ENCODE measurements at places on chromosomes 13 and 19.

GRCh38 chr13:59422646-59423045 lies 741.1 kb downstream of the DIAPH3 start:
- no peak for DNase-seq

DNA sequence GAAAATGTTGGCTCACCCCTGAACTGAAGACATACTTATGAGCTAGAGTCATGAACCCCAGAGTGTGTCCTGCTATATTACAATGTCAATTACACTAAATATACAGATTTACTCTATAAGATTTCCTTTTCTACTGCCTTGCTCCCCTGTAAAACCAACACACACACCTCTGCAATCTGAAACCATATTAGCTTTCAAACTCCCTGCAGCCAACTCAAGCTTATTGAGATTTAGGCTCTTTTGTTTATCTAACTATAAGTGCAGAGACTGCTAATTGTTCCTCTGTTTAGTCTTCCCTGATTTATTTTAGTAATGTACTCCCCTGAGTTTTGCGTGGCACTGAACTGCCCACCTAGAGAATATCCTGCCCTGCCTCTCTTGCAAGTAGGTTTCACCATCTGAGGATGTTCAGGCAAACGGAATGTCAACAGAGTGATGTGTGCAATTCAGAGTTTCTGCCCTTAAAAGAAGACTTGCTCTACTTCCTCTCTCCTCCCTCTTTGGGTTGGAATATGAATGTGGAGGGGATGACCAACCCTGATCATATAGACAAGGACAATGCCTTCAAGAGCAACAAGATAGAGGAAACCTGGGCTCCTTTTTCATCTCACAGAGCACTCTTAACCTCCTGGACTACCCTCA lies 22.3 kb downstream of the FAM216B start:
- no peak for DNase-seq

DNA sequence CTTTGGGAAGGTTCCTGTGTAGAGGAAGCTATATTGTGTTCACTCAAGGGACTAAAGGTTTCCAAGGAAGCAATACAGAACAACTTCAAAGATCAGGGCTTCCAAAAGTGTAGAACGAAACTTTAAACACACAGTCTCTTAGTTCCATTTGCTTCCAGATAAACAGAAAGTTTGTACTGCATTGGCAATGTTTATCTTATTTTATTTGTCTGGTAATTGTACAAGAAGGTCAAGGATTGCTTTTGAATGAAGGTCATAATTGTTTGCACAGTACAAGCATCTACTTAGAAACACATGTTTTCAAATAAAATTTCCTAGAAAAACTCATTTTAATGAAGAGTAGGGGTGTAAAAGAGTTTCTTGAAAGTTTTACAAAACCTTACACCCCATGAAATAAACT lies 712.7 kb upstream of the SGCG start:
- DNase-seq: no peak

- no peak for DNase-seq
Measured at GRCh38 chr13:51697855-51698254, 106.1 kb downstream of the DHRS12 start.

DNA sequence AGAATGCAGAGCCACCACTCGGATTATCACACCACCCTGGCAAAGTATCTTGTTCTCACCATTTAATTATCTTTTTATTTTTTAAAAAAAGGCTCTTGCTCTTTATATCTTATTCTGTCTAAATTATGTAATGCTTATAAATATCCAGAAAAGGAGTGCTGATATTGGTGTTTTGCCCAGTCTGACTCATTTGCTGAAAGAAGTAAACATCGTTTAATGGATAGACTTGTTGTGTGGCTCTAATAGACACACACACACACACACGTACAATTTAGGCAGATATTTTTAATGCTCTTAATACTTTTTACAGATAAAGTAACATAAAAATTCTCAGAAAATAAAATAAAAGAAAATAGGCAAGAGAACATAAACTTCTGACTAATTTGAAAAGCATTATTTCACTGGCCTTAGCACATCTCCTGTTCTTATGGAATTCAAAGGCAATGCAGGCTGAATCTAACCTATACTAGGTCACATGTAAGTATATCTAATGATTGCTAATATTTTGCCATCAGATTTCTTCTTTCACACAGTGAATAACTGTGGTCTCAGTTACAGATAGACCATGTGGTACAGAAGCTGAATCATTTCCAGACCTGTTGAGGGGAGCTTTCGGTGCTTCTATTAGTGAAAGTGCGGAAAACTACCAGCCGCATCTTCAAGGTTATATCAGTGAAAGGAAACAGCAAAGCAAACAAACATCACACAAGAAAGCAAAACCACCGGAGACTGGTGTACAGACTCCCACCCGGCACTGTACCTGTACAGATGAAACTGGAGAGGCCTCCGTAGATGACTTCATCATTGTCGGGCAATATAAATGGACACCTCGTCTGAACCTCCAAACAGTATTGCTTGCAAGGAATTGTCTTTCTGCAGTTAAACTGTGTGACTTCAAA lies 642.1 kb upstream of the ARGLU1 start:
- no peak for DNase-seq

All from stimulated activated CD8-positive, alpha-beta memory T cell treated with anti-CD3 and anti-CD28 coated beads, Interleukin-12 subunit alpha, Interleukin-12 subunit beta, amount 100 ng/mL, for 4 hours (primary cell).